Stimulated activated CD4-positive, alpha-beta T cell treated with anti-CD3 and anti-CD28 coated beads, Interleukin-2, amount 100 ng/mL, for 24 hours (primary cell): ENCODE measurements at places on chromosomes 3 and 15.

DNA sequence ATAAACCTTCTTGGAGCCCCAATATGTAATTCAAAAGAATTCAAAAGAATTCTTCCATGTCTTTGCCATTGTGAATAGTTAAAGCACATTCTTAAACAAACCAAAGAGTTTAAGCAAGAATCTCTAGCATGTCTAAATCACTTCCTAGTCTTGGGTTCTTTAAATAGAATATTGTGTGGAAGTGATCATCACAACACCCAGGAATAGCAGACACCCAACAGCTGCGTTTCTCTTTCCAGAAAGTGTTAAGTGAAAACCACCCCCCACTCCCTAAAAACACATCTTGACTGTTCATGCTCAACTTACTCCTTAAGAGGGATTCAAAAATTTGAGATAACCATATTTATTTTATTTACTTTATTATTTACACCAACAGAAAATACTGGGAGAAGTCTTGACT lies 24.1 kb upstream of the CAPN7 start:
- DNase-seq: no peak

GRCh38 chr3:183218826-183219225 lies 34.2 kb upstream of the B3GNT5 start:
- DNase-seq: no peak

- no peak for DNase-seq
These were observed 117.8 kb downstream of the WNT5A start for GRCh38 chr3:55369141-55369847.

DNA sequence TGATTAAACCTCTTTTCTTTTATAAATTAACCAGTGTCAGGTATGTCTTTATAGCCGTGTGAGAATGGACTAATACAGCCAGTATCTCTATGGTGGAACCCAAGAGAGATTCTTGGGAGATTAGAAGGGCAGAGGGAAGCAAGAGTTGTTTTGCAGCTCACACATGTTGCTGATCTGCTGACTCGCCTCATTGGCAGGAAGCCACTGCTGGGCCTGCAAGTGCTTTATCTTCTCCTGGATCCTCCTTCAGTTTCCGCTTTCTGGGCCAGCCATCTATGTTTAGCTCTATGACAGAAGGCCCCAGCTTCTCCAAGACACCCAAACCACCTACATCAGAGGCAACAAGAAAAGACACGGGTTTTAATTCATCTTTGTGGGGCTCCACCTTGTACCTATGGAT lies 23.4 kb upstream of the GALNT15 start:
- DNase-seq: no peak

GRCh38 chr3:140242818-140243276 lies 307.9 kb downstream of the CLSTN2 start:
- no peak for DNase-seq

- DNase-seq: no peak
These were observed 1445.1 kb upstream of the CADM2 start for GRCh38 chr3:83513677-83514076.

DNA sequence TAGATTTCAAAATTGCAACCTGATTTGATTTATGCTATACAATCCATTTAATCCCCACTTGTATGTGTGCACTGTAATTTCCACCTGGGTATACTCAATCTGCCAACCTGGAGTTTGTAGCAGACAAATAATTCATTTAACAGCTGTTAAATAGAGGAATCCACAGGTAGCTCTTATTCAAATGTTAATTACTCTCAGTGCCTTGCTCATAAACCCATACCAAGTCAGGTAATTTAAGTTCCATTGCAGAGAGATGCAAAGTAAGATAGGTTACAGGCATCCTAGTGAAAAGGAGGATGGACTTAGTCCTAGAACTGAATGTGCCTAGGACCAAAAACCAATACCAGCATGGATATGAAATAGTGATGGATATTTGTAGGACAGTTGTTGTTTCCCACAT lies 674.2 kb downstream of the TBL1XR1 start:
- no peak for DNase-seq

GRCh38 chr3:44568561-44568960 lies 13.6 kb downstream of the ZKSCAN7 start:
- DNase-seq: no peak

GRCh38 chr3:72990701-72991395 lies 5.8 kb upstream of the PPP4R2 start:
- no peak for DNase-seq

DNA sequence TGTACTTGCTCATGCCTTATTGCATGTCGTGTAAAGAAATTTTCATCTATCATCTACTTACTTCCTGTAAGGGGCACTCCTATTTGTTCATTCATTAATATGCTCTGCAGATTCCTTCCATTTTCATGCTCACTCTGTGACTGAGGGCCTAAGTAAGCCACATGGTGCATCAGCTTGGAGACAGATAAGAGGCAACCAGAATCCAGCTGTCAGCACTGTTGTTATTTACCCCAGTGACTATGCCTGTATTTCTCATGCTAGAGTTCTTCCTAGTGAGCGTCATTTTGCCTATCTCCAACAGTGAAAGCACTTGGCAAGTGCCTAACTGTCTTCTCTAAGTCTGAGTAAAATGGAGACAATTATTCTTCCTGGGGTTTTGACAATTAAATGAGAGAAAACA lies 124.8 kb upstream of the ABI3BP start:
- DNase-seq: no peak

DNA sequence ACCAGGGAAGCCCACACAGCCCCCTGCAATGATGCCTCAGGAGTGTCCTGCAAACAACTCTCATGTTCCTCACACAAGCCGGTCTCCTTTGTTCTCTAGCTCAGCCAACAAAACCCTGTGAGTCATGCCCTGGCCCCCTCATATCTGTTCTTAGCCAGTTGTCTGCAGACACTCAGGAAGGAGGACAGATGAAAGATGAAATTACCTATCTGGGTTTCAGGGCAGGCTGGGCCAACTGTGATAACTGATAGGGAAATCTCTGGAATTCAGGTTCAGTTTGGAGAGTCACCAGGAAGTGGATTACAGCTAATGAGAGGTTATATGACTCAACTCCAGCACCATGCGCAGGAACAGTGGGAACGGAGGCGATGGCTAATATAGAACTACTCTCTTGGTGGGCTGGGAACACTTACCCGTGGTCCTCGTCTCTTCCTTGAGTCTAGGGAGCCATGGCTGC lies 352.0 kb upstream of the ADAMTS9 start:
- no peak for DNase-seq

- DNase-seq: no peak
These were observed 211.9 kb upstream of the MRPL3 start for GRCh38 chr3:131714585-131715220.

DNA sequence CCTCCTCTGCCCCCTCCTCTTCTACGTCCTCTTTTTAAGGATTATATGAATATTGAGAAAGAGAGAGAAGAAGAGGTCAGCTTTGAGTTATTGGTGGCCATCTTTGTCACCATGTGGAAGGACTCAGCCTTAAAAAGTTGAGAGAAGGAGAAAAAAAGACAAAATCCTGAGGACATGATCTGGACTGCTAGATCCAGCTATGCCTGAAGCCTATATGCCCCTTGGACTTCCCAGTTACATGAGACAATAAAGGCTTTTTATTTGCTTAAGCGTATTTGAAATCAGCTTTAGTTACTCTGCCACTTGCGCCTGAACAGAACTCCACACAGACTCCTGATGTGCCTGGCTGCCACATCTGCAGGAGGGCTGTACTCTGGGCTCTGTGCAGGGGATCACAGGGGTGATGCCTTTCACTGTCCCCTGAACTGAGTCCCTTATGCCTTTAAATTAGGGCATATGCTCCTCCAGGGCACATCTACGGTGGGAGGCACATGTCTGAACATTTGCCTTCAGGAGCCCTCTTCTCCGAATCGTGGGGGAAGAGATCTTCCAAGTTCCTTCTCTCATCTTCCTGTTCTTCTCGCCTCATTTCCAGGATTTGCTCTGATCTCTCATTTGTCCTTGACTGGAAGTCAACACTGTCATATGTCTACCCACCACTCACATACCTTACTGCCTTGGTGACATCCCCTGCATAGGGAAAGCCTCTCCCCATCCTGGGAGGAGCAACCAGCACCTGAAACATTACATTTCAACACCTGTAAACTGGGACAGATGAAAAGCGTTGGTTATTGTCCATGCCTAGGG lies 14.0 kb upstream of the PLA2G4E start:
- DNase-seq: no peak

GRCh38 chr15:99845009-99845408 lies 111.8 kb upstream of the LYSMD4 start:
- DNase-seq: no peak

DNA sequence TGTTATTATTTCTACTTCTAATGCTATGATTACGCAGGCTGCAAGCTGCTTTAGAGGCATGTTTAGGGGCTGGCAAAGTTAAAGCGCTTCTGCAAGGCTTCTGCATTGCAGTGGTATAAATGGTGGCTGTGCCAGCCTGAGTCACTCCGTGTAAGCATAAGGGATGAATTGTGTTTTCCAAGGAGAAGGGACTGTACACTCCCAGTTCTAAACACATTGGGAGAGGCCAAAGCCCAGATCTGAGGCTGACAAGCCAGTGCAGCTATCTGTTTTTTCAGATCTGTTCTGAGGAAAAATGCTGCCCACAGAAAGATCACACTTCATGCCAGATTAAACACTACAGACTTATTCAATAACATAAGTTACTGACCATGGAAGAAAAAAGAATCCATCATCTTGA lies 83.8 kb downstream of the PRICKLE2 start:
- DNase-seq: no peak

- no peak for DNase-seq
These were observed 14.3 kb upstream of the PDE8A start for GRCh38 chr15:84967380-84967779.

GRCh38 chr3:194941360-194941955 lies 255.8 kb downstream of the FAM43A start:
- no peak for DNase-seq

DNA sequence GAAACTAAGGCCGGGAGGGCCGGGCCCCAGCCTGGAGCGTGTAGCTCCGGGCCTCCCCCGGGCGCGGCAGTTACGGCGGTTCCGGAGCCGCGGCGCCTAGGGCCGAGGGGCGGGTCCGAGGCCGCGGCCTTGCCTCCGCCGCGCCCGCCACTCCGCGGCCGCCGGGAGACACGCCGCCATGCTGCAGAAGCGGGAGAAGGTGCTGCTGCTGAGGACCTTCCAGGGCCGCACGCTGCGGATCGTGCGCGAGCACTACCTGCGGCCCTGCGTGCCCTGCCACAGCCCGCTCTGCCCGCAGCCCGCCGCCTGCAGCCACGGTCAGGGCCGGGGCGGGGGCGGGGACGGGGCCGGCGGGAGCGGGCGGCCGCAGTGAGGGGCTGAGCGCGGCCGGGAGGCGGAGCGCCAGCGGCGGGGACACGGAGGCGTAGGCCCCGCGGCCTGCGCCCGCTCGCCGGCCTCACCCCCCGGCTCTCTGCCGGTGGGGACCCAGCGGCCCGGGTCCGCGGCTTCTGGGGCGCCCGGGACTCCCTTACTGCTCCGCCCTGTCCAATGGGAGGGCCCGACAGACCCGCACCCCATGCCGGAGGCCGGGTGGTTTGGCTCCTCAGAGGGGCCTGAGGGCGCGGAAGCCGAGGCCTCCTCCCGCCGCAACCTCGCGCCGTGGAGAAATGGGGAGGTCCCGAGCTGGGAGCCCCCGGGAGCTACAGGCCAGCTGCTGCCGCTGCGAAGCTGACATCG lies at the start of gene DIS3L:
DIS3L (plus strand) TSS at position 150 of the 738 bp plus-strand sequence; CDS start at position 179, 29 bp downstream.
- peak; percentile 62 for DNase-seq

- DNase-seq: no peak
These were observed 134.2 kb upstream of the ALCAM start for GRCh38 chr3:105232553-105232952.

DNA sequence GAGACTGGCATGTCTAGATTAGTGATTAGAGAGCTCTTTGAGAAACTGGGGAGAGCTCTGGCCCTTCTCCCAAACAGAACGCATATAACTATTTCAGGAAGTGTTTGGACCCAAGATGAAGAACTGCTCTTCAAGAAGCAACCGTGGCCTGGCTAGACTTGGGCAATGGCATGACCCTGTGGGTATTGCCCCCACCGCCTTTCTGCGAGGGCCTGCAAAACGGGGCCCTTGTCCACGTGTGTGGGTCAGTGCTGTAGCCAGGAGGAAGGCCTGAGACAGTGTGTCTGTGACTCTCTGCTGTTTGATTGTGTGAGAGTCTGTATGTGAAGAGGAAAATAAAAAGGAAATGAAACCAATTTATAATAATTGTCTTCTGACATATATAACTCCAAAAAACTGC lies 42.5 kb downstream of the EEFSEC start:
- no peak for DNase-seq

GRCh38 chr15:74958908-74959585 lies 2.5 kb upstream of the RPP25 start:
- DNase-seq: no peak

DNA sequence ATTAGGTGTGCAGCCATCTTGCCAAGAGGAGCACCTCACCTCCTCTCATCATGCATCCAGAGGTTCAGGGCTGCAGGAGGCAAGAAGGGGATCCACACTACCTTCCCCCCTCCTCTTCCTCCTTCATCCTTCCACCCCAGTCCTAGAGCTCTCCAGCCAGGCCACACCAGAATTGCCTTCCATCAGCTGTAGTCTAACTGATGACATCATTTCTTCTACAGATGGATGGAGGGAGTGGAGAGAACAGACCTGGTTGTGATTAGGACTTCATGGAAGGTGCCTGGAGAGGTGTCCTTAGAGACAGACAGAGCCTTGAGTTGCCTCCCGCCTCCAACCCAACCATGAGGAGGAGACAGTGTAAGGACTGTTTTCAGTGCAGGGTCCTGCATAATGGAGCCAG lies 14.9 kb downstream of the SEMA5B start:
- no peak for DNase-seq

- DNase-seq: no peak
These were observed 338.6 kb downstream of the FOXP1 start for GRCh38 chr3:71244826-71245488.

- no peak for DNase-seq
These were observed 39.9 kb downstream of the PDZRN3 start for GRCh38 chr3:73584873-73585272.

GRCh38 chr3:29718661-29719065 lies 437.8 kb downstream of the RBMS3 start:
- DNase-seq: no peak

DNA sequence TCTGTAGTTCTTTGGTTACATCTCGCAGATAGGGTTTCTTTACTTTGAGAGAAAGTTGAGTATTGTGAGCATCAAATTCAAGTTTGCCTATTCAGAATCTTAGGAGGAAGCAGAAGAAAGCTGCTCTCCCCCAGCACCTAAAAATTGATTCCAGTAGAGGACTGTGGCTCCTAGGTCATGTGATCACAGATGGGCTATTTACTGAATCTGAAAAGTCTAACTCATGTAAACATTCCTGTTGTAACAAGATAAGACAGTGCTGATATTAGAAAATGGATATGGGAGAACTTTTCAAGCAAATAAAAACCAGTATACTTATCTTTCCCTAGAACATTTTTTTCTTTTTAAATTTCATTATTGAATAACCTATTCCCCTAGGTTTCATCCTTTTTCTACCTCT lies 308.4 kb upstream of the SLITRK3 start:
- DNase-seq: no peak

- no peak for DNase-seq
These were observed 76.4 kb upstream of the STT3B start for GRCh38 chr3:31456373-31456772.

DNA sequence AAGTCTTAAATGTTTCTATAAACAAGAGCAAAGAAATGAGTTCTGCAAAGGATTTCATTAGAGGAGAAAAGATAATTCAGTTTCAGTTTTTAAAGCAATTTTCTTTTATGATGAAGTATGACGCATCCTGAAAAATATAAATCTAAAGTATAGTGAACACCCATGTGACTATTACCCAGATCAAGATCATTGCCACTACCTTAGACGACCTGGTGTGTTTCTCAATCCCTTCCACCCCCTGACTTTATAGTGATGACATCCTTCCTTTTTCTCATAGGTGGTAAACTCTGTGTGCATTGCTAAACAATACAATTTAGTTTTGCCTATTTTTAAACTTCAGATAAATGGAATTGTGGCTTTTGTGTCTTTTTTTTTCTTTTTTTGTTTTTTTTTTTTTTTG lies 8.4 kb downstream of the STT3B start:
- DNase-seq: no peak
